ENCODE measurements at places on chromosomes 5 and 9. TPM values are rescaled to one million over a fixed set of nuclear protein-coding genes. Genes with fewer than 3 reads are reported as not detected.

GRCh38 chr5:174798551-174798951 is 74.2 kb downstream of the MSX2 start:
- no peak overlapping the region for H3K27ac ChIP-seq
- no peak for DNase-seq
- no peak overlapping the region for H3K4me3 ChIP-seq
- no peaks in the 10 kb centered on the region for H3K36me3 ChIP-seq
- H3K27me3 ChIP-seq = no peaks in the 10 kb centered on the region
- no peaks in the 10 kb centered on the region for H3K4me1 ChIP-seq

Gene JAKMIP2
- 88.2 TPM for total RNA-seq

Gene ACTBL2
- total RNA-seq = not detected

Gene HMMR
- total RNA-seq = 7.4 TPM

Gene DMRT3
- total RNA-seq = 1.7 TPM

Data from glutamatergic neuron (in vitro differentiated cells).